Activated CD4-positive, CD25-positive, alpha-beta regulatory T cell treated with anti-CD3 and anti-CD28 coated beads, Interleukin-2, amount 50 U/mL, for 16 hours (primary cell): ENCODE measurements at places on chromosomes 2 and 18.

DNA sequence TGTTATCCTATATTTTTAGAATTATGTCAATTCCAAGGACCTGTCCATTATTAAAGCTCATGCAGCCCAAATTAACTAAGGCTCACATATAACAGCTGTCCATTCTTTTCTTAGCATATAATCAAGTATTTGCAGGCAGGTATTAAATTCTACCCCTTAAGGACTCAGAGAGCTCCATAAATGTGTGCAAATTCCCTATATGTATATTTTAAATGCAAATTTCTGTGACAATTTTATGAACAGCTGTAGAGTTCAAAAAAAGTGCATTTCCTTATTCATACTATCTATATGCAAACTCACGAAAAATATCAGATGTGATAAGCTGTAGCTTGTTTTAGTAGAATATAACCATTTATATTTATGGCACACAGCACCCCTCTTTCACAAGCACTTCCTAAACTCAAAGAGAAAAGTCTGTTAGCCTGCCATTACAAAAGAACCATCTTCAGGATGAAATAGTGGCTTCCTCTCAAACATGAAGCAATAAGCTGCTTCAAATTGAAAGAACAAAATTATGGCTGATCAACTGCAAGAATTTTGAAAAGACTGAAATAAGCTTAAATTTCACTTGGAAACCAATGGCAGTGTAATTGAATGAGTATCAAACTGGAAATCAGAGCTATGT lies 155.0 kb upstream of the REG3G start:
- DNase-seq, result no peak

DNA sequence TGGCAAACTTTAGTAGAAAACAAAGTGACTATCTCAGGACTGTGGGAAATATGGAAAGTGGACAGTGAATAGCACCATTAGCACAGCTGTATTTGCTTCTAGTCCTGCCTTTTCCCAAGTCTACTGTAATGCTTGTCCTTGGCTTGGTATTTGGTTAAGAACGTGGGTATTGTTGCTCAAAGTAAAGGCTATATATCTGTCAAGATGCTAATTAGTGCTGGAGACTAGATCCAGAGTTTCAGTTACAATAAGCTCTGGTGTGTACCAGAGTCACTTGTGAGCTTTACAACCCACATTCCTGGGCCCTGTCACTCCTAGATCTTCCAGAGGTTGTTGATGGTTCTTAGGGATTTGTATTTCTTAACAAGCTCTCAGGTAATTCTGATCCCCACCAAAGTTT lies 313.6 kb downstream of the SLC8A1 start:
- DNase-seq, result no peak

- DNase-seq, result no peak
Observed at GRCh38 chr2:23944527-23944926, 4.3 kb downstream of the UBXN2A start.

DNA sequence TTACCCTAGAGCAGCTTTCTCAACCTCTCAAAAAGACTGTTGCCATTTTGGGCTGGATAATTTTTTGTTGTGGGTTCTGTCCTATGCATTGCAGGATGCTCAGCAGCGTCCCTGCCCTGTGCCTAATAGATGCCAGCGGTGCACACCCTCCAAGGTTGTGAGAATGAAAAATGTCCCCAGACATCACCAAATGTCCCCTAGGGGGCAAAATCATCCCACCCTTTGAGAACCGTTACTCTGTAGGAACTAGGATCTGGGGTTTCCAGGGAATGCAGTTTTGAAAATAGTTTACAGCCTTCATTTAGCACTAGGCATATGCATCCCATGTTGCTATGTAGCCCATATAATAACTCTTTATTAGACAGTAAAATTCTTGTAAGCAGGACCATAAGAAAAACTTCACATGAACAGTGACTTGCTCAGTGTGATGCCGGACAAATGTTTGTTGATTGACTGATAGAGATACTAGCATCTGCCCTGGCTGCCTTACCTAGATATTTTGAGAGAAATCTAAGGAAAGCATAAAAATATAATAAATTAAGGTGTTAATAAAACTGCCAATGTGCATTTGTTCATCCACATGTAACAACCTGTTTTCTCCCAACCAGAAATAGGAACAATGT lies 79.2 kb upstream of the EPC2 start:
- no peak for DNase-seq

GRCh38 chr2:80028051-80028450 lies 276.5 kb downstream of the LRRTM1 start:
- DNase-seq, result no peak

DNA sequence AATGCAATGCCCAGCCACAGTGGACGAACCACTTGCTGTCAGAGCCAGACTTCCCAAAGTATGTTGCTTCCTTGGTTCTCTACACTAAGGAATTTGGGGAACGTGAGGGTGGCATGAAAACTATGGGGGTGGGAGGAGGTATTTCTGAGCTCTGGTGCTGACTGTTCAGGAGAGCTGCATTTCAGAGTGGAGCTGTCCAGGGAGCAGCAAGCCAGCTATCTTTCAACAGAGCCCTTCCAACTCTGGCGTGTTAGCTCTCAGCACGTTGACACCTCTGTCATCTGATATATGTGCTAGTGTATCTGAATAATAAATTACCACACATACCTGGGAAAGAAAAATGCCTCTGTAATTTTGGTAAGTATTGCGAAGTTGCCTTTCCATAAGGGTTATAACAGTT lies 66.1 kb downstream of the SAP130 start:
- no peak for DNase-seq

GRCh38 chr2:238686223-238686622 lies 161.7 kb upstream of the TWIST2 start:
- no peak for DNase-seq

DNA sequence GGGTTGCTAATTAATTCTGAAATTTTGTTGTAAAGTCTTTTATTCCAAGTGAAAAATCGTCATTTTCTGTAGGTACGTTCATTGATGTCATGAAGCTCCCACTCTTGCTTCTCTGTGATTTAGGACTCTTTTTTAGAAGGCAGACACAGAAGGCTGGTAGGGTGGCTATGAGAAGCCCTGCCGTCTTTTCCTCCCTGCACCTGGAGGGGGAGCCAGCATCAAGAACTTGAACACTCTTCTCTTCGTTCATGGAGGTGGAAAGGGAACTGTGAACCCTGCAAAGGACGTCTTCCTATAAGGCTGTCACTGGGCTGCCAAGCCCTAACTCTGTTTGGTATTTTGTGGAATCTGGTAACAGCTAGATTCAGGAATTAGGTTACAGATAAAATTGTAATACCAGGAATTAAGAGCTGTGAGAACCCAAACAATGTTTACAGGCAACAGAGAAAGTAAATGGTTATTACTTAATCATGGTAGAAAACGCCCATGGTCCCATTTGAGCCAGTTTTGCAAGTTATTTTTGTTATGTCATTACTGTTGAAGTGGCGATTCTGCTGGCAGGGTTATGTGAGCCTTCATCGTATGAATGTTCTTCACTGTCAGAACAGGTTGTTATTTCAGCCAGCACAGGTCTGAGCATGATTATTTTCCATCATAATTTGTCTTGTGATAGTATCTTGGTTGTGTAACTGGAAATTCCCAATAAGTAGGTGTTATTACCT lies 112.2 kb downstream of the OSBPL6 start:
- DNase-seq, result no peak

GRCh38 chr18:58394046-58394445 lies 234.8 kb downstream of the ALPK2 start:
- no peak for DNase-seq

DNA sequence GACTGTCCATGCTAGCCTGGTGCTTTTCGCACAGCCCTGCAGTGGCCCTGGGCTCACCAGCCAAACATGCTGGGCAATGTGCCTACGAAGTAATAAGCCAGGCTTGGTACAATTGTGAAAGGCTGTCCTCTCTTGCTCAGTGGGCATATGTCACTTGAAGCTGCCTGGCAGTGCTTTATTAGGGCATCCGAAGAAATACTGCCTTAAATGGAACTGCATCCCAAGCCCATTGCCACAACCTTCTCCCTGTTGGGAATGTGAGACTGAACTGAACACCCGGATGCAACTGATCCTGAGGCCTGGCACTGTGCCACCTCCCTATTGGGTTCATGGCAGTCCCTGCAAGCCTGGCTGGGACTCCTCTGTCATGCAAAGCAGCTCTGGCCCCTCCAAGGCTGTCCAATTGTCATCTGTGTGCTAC lies 15.9 kb downstream of the CAPG start:
- no peak for DNase-seq

- DNase-seq, result no peak
Observed at GRCh38 chr2:30234180-30234971, 3.0 kb downstream of the LBH start.

- no peak for DNase-seq
Observed at GRCh38 chr2:105510761-105511528, 112.1 kb upstream of the FHL2 start.

- no peak for DNase-seq
Observed at GRCh38 chr18:2032036-2032435, 539.3 kb downstream of the METTL4 start.

DNA sequence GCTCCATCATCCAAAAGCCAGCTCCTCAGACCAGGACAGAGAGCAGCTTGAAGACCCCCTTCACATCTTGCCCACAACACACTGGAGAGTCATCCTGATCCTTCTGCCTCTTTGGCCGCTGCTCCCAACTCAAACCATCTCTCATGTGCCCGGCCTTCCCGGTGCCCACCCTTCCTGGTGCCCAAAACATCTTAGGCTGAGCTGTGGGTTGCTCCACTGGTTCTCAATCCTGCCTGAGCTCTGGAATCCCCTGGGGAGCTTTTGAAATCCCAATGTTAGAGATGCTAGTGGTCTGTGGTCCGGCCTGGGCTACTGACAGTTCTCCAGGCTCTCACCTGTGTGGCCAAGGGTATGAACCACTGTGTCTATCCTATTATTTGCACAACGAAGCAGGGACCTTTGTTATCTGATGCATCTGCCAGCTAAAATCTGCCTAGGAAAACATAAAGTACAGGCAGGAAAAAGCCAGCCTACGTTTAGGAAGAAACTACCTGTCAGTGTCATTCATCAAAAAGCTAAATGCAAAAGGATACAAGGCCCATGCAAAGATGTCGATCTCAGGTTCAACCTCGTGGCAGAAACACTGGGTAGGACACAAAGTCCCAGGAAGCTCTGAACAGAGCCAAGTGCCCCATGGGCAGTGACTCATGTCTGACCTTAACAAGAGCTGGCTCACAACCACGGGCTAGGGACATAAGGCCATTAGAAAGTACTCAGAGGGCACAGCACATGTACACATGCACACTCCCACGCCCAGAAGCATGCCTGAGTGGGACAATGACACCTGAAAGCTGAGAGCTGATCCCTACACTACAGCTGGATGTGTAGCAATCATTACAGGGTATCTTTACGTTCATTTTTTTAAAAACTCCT lies 30.8 kb downstream of the TBC1D8 start:
- no peak for DNase-seq

DNA sequence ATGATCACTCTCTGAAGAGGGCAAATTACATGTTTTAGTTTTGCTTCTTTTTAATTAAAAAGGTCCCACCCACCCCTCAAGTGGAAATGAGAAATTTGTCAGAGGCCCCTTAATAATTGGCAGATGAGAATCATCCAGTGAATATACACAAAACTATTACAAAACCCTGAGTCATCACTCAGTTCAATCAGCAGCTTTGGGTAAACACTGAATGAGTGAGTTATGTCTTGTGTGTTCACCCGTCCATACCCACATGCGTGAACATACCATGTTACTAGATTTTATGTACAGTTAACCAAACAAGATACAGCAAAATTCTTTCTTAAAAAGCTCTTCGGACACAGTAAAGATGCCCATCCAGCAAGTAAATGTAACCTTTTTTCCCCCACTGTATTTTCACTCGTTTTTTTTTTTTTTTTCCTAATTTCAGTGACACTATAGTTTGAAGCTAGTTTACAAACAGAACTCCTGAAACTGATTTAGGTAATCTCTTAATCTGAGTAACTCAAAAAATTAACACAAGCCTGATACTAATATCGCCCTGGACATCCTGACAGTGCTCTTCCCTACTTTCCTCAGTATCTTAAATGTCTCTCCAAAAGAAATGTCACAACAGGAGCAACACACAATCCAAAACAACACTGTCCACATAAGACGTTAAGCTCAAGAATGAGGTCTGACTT lies 1.4 kb downstream of the PSME4 start:
- DNase-seq, result no peak

- no peak for DNase-seq
Observed at GRCh38 chr2:176356251-176356650, 87.0 kb downstream of the MTX2 start.

DNA sequence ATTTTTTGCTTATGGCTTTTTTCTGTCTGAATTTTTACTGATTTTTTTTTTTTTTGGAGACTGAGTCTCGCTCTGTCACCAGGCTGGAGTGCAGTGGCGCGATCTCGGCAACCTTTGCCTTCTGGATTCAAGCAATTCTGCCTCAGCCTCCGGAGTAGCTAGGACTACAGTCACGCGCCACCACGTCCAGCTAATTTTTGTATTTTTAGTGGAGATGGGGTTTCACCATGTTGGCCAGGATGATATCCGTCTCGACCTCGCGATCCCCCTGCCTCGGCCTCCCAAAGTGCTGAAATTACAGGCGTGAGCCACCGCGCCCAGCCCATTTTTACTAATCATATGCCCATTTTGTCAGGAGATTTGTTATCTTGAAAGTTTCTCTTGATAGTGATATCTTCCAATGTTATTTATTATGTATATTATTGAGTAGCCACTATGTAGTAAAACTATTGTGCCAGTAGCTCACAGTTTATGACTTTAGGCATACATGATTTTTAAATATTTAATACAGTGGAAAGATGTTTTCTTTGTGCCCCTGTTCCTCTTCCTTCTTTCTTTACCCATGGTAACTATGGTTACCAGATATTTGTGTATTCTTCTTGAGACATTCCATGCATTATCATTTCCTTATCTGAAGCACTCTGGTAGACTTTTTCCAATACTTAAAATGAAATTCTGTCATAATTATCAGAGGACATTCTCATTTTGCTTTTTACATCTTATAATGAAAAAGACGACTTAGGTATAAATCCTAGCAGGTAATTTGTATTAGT lies 2.1 kb downstream of the HAT1 start:
- DNase-seq, result no peak

GRCh38 chr2:60796573-60797509 lies 40.8 kb downstream of the PAPOLG start:
- no peak for DNase-seq

DNA sequence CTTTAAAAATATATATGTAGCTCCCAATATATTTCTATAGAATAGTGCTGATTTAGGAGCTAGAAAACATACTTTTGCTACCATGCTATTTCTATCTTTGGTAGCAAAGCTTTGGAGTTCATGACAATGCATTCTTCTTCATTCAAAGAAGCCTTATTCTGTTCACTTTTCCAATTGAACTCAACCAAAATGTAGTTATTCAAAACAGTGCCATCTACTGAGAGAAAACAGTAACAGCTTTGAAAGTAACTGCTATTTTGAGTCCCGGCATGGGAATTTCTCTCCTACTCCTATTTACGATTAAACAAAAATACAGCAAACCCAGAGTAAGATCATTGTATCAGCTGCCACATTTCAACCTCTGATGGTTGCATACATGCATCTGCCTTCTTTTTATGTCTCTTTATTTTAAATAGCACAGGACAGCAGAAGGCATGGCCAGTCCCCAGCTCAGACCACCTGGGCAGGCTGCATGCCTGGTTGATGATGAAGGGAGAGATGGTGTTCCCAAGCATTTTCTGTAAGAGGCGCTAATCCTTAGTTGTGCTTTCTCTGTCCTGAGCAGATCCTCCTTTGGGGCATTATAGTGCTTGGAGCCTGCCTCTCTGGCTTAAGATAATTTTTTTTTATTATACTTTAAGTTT lies 69.7 kb upstream of the SULT1C3 start:
- no peak for DNase-seq
